ENCODE measurements at places on chromosomes 2 and 18.

DNA sequence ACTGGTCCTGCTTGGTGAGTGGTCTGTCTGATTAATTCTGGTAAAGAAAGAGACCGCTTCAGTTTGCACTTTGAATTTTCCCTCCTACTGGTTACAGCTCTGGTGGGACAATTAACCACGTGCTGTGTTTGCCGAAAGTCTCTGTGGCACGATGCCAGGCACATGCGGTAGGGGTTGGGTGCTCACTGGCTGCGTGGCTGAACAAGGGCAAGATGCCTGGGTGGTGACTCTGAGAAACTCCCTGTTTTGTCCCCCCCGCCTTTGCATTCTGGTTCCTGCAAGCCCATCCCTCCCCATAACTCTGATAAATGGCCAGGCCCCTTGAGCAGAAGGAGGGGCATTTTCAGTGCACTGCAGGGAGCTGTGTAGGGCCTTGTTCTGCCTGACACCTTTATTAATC lies 206.1 kb downstream of the TFCP2L1 start:
- DNase-seq, result no peak

GRCh38 chr2:222731201-222731621 lies 59.8 kb downstream of the MOGAT1 start:
- no peak for DNase-seq

DNA sequence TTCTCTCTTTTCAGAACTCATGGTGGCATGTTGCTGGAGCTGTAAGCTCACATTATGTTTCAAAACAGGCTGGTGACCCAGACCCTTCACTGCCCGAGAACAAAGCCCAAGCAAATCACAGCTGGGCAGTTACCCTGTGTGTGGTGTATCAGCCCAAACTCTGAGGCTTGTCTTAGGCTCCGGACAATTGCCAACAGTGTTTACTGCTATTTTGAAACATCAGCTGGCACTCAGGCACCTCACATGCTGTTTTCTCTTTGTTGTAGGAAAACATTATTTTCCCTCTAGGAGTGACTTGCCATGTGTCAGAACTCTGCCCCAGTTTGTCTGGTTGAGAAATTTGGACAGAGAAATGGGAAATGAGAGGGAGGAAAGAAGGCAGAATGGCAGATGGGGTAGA lies 237.6 kb upstream of the APCDD1 start:
- no peak for DNase-seq

DNA sequence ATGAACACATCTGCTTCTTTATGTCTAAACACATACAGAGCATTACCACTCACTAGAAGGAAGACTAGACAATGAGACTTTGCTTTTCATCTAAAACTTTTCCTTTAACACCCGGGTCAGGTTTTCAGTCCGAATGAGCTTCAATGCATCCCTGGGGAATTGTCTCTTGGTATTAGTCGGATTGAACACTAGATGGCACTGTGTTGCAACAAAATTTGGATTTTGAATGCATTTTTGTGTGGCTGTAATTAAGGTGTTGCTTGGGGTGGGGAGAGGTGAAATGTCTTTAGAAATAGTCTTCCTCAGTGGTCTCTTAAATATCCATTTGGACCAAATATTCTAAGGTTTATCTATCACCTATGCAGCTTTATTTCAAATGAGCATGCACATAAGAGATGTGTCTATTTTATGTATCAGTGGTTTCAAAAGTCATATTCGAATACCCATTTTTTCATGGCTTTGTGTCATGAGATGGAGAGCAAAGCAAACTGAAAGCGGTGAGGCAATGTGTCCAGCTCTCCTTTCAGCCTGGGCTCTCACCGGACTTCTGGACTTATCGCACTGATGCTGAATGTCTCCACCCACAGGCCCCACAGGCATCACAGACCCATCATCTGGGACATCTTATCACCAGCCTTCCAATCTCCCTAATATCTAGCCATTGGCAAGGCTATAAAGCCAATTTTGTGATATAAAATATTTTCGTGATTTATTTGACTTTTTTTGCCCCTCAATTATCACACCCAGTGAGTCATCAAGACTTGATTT lies 510.3 kb downstream of the RNF144A start:
- DNase-seq, result no peak

GRCh38 chr2:35871672-35872071 lies 483.9 kb upstream of the CRIM1 start:
- no peak for DNase-seq

GRCh38 chr2:208103616-208104015 lies 20.7 kb downstream of the CRYGD start:
- DNase-seq, result no peak
